ENCODE measurements at places on chromosomes 4 and X. TPM values are rescaled to one million over a fixed set of nuclear protein-coding genes. Genes with fewer than 3 reads are reported as not detected.

GRCh38 chrX:110204986-110205385, 112.9 kb downstream of the AMMECR1 start:
- no peak for DNase-seq

DNA sequence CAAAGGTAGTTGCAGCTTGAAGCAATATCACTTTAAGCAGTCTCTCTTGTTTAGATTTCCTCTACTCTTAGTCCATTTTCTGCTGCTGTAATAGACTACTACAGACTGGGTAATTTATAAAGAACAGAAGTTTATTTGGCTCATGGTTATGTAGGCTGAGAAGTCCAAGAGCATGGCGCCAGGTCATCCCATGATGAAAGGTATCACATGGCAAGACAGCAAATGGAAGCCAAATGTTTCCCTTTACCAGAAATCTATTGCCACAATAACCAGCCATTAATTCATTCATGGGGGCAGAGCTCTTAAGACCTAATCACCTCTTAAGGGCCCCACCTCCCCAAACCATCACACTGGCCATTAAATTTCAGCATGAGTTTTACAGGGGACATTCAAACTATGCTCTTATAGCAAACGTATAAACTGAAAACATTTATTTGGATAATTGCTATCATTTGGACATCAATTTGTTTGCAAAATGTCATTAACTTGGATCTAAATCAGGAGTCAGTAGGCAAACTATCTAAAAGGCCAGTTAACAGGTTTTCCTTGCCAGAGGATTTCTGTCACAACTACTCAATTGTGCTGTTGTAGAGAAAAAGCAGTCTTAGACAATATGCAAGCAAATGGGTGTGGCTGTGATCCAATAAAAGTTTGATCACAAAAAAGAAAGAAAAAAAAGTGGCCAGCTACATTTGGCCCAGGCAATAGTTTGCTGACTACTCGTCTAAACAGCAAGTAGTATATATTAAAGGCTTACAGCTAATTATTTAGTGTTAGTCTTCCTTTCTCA, 75.7 kb upstream of the GUCY1A1 start:
- DNase-seq = no peak

DNA sequence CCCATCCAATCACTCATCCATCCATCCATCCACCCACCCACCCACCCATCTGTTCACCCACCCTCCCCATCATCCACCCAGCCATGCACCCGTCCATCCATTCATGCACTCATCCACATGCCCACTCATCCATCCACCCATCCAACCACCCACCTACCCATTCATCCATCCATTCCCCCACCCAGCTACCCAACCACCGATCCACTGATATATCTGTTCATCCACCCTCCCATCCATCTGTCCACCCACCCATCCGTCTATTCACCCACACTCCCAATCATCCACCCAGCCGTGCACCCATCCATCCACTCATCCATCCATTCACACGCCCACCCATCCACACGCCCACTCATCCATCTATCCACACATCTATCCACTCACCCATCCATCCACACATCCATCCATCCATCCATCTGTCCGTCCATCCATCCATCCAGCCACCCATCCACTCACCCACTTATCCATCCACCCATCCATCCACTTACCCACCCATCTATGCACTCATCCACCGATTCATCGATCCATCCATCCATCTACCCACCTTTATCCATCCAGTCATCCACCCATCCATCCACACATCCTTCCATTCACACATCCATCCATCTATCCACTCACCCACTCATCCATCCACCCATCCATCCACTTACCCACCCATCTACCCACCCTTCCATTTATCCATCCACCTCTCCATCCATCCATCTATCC, 28.4 kb downstream of the ASMTL start:
- DNase-seq = no peak

DNA sequence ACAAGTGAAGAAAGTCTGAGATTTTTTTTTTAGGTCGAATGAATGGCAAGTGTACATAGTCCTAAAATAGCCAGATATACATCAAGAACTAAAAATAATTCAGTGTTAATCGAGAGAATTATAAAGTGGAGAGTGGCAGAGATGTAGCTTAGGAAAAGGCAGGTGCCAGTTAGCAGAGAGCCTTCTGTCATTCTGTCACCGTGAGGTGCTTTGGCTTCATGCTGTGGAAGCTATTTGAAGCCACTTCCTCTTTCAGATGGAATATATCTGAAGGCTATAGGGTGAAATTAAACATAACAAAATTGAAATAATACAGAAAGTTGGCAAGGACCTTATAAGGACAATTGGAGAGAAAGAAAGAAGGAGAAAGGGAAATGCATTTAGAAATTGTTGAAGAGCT, 756.3 kb downstream of the CCSER1 start:
- no peak for DNase-seq

DNA sequence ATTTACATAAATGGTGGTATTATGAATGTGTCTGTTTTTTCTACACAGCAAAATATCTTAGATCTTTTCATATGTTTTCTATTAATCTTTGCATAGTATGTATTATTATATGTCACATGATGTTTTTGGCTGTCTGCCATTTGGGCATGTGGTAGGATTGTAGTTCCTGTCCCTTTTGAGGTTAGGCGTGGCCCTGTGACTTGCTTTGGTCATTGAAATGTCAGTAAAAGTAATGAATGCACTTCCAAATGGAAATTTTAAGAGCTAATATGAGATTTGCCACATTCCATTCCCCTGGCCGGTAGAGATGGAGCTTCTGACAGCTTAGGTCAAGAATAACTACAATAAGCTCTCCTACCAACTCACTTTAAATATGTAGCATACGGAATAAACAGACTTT, 45.1 kb downstream of the JADE3 start:
- no peak for DNase-seq

DNA sequence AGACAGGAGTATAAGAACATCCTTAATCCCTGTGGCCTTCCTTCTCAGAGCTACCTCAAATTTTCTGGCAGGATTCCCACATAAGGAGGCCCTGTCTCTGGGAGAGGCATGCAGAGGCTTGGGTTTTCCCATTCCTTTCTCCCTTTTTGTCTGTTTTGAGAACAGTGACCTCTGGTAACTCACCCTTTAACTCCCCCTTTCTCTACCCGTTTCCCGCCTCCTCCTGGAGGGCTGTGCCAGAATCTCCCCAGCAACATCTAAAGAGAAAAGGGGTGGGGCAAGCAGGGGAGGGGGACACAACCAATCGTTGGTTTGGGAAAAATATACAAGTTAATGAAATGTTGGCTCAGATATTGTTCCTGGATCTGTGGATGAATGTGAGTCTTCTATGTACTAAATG, 303.7 kb upstream of the IRS4 start:
- no peak for DNase-seq

DNA sequence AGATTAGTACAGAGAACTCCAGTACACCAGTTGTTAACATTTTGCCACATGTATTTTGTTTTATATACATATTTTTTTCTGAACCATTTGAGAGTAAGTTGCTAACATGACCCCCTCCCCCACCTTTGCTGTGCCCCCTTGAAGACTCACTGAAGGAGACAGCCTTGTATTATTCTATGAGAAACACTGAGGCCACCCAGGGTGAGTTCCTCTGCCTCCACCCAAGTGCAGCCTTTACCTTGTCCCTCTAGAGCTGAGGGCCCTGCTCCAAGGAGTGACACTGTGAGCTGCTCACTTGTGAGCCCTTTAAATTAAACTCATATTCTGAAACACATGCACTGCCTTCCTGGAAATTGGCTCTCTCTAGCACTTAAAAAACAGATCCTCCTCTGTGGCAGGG, 21.1 kb downstream of the KIT start:
- no peak for DNase-seq

- DNase-seq = no peak
Observed at GRCh38 chr4:72109364-72109763, 77.6 kb downstream of the NPFFR2 start.

DNA sequence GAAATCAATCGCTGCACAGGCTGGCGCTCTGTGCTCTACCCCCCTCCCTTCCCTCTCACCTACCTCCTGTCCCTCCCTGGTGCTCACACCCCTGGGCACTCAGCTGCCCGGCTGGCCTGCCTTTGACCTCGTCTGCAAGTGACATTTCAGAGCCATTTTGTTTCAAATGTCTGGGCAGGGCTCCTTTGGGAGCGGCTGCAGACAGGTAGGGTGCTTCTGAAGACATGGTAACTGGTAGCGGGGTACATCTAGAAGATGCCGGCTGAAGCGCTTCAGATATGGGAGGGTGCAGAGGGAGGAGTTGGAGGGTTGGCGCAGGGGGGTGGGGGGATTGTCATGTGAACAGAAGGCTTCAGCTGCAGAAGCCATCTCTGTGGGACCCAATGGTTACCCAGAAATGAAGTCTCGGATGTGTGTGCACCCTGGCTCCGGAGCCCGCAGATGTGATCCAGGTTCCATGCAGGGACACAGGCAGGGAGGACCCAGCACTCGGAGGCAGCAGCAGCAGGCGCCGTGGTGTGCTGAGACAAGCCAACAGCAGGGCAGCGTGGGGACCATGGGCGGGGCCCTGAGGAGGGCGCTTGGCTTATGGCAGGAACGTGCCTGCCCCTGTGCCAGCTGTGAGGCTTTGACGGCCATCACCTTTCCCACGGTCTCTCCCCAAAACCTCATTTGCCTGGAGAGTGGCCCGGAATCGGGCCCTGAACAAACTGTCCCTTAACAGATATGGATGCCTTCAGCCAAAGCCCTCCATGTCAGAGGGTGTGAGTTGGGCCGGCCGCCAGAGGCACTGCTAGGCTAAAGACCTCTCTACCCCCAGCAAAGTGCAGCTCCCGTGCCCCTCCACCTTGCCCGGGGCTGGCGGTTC, 7.6 kb upstream of the DUSP9 start:
- no peak for DNase-seq

- no peak for DNase-seq
Observed at GRCh38 chr4:173246719-173247118, 78.1 kb downstream of the GALNT7 start.

DNA sequence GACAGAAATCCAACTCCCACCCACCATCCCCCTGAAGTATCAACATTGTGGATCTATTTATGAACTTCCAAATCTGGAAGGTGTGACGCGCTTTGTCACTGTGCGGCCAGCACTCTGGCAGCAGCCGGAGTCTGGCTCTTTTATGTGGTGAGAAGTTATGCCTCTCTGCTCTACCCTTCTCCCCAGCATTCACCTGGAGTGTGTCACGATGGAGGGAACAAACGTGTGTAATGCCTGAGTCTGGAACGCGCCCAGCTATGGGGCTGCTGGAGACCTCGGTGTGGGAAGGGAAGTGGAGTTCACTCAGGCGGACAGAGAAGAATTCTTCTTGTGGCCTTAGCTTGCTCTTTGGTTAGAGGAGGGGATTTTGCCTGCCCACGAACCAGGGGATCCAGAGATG, 222.1 kb upstream of the RPL34 start:
- DNase-seq = no peak

DNA sequence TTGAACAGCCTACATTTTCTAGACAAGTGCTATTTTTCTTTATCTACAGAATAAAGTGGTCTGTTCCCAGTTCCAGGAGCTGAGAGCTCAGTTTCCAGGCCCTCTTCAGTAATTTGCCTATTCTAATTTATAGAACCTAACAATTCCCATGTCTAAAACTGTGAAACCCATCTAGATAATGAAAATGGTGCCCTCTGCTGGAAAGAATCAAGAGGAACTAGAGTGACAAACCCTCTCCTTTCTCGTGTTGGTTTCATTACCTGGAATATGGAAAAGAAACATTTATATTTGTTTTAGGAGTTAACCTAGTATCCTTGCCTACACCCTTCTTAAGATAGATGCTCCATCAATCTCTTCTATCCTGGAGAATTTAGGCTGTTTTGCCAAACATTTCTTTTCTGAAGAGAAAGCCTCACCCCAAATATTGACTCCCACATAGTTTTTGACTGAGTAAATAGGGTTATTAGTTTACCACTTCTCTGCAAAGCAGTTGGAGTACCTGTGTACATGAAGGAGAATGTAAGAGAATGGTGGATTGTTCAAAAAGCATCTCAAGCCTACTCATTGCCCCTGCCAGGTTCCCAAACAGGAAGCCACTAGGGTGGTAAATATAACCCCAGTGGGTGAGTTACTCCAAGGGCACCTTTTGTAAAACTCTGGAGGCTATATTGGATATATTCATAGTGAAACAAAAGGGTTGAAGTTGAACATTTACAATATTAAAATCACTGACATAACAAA, 121.6 kb downstream of the RASL11B start:
- no peak for DNase-seq

Gene CENPVL2
- total RNA-seq = not detected

Gene TMLHE
- 14.7 TPM for total RNA-seq
